K562 (cell line): ENCODE measurements at places on chromosomes 7 and 10.

GRCh38 chr7:11315666-11316258, 342.1 kb downstream of the PHF14 start:
- DNase-seq = no peak

DNA sequence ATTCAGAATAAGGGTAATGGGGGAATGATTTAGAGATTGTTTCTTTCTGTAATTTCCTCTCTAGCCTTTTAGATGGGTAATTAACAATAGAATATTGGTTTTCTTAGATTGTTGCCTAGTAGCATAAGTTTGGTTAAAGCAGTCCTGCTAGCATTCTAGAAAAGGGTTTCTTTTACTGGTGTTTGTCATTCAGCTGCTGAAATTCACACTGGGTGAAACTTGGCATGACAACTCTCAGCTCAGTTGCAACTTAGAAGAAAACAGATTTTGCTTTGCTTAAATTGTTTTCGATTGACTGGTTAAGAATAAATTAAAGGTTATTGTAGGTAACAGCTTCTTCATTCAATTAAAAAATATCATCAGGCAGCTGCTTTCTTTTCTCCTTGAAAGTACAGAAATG, 25.1 kb upstream of the PDK4 start:
- no peak for DNase-seq

GRCh38 chr10:5511885-5512280, 12.5 kb upstream of the CALML5 start:
- no peak for DNase-seq

DNA sequence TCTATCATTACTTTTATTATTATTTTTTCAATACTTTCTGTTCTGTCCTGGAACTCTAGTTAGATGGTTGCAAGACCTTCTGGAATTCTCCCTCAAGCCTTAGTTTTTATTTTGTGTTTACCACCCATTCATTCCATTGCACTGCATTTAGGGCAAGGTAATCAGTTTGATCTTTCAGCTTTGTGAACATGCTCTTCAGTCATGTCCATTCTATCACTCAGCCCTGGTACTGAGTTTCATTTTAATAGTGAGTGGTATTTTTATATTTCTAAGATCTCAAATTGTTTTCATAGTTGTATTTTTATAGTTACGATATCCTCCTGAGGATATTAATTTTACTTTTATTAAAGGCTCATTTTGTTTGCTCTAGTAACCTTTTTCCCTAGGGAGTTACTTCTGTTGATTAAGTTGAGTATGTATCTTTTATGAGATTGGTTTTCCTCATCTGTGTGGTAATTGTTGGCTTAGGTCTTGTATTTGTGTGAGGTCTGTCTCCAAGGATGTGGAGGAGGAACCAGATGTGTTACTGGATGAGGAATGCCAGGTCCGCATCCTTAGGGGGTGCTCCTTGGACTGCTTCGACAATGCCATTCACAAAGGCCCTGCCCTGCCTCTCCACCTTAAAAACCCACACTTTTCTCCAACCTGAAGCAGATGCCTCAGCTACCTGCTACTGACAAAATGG, 46.7 kb upstream of the RAB18 start:
- DNase-seq = no peak

- DNase-seq = no peak
Observed at GRCh38 chr10:89151857-89152256, 55.3 kb downstream of the CH25H start.

DNA sequence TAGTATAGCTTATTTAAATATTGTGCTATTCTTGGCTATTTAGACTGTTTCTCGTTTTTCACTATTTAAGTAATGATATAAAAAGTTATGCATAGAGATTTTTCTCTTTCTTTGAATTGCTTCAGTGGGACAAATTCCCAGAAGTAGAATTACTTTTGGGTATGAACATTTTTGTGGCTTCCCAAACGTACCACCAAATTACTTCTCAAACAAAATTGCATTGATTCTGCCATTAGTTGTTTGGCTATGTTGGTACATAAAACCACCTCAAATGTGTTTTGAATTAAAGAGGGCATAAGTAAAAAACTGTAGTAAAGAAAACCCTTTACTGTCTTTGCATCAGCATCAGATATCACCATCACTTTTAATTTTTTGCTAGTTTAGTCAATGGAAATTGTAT, 31.0 kb downstream of the AKR1B1 start:
- no peak for DNase-seq

DNA sequence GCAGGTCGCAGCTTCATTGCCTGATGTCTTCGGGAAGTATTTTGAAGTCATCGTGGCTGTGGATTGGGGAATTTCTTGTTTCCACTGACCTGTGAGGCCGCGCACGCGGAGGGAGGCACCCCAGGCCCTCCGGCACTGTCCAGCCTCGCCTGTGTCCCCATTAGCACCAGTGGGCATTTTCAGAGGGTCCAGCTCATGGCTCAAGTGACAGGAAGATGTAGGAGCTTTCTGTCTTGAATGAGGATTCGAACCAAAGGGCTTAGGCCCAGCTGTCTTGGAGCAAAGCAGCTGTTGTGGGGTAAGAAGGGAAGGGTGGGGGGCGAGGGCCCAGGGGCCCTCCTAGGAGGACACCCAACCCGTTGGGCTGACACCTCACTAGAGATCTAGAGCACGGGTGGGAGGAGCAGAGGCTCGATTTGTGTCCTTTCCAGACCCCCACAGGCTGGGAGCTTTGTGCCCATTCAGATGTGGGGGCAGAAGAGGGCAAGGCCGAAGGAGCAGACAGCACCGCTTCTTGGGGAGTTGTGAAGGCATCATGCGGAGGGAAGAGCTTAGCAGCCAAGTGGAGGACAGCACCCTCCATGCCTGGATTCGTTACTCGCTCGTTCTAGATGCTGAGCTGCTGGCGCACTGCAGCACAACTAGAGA, 914 bp downstream of the ZNF37A start:
- DNase-seq = no peak

DNA sequence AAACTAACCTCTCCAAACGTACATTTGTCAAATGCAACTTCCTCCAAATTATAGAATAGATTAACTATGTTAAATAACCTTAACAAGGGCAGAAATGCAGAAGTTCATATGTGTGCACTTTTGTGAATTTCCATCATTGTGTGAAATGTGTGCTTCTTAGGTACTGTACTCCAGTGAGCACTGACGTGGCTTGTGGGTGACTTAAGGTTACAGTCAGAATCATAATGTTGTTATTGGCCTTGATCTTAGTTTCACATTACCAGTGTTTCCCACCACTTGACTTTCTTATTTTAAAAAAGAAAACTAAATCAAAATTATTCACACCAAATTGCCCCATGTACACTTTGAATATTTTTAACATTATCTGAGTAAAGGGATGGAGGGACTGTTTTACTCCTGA, 155.1 kb upstream of the FZD8 start:
- DNase-seq = no peak
